Frontal cortex (tissue), 4 donors: ENCODE measurements at places on chromosomes 7 and 10.

GRCh38 chr7:153103202-153103601 lies 343.6 kb downstream of the ACTR3B start:
- DNase-seq: no peak

DNA sequence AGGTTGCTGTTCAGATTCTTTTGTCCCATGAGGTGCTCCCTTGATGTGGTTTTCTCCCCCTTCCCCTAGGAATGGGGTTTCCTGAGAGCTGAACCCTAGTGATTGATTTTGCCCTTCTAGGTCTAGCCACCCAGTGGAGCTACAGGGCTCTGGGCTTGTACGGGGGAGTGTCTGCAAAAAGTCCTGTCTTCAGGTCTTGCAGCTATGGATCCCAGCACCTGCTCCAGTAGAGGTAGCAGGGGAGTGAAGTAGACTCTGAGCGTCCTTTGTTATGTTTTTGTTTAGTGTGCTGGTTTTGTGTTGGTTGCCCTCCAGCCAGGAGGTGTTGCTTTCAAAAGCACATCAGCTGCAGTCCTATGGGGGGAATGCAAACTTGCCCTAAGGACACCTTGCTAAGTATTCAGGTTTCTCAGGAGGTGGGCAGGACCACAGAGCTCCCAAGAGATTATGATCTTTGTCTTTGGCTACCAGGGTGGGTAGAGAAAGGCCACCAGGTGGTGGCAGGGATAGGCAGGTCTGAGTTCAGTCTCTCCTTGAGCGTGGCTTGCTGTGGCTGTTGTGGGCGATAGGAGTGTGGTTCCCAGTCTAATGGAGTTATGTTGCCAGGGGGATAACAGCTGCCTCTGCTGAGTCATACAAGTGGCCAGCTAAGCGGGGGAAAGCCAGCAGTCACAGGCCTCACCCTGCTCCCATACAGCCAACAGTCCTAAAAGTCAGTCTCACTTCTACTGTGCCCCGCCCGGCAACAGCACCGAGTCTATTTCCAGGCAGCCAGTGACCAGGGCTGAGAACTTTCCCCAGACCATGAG lies 92.4 kb upstream of the JCAD start:
- DNase-seq: no peak

- no peak for DNase-seq
These were observed 8.6 kb upstream of the UPF2 start for GRCh38 chr10:12051241-12051640.

DNA sequence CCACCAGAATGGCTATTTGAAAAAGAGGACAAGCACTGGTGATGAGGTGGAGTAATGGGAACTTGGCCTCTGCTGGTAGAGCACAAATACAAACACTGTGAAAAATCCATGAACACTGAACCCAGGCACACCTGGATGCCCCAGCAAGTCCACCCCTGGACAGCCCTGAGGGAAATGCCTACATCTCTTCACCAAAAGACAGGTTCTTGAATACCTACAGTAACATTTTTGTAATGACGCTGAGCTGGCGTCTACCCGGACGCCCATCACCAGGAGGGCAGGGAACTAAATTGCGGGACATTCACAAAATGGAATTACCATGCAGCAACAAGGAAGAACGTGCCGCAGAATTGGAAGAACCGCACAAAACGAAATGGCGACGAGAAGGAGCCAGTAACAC lies 70.5 kb downstream of the GNA12 start:
- DNase-seq: no peak

- DNase-seq: no peak
These were observed 271.6 kb downstream of the CCDC3 start for GRCh38 chr10:12729885-12730284.

DNA sequence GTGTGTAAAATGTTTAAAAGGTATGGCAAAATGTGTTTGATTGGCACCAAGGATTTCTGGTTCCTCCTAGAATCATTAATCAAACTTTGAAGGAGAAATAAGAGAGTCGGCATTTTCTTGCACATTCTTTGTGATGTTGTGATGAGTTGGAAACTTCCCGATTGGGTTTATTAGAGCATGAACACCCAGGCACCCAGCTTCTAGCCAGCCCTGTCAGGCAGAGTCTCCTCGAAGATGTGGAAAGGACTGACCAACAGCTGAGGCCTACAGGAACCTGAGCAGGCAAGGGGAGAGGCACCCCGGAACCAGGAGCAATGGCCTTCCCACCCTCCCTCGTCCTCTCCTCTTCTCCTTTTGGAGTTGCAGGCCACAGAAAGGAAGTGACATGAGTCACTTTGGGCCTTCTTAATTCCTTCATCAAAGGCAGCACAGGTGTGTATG lies 68.7 kb downstream of the EGFR start:
- no peak for DNase-seq

DNA sequence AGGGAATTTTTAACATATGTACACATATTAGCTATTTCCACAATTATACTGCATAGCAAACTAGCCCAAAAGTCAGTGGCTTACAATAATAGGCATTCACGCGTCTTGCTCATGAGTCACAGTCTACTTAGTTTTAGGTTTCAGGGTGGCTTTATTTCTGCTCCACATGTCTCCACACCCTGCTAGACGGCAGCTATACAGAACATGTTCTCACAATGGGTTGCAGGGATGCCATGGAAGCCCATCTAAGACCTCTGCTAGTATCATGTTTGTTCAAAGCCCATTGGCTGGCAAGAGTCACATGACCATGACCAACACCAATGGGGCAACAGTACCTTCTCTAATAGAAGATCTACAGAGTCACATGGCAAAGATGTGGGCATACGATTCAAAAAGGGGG lies 96.3 kb upstream of the NEBL start:
- DNase-seq: no peak

GRCh38 chr7:55527307-55527706 lies 45.0 kb downstream of the VOPP1 start:
- DNase-seq: no peak

GRCh38 chr7:154680894-154681659 lies 321.8 kb downstream of the PAXIP1 start:
- no peak for DNase-seq

GRCh38 chr10:44402465-44403195 lies 17.7 kb upstream of the CXCL12 start:
- DNase-seq: no peak

DNA sequence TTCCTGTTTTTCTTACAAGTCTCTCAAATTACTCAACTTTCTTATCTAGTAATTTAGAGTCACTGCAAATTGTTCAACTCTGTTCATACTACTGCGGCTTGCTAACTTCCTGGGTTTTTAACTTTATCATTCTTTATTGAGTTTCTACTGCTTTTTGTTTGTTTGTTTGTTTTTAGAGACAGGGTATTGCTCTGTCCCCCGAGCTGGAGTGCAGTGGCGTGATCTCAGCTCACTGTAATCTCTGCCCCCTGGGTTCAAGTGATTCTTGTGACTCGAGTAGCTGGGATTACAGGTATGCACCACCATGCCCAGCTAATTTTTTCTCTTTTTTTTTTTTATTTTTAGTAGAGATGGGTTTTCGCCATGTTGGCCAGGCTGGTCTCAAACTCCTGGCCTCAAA lies 182.9 kb downstream of the TSPAN12 start:
- no peak for DNase-seq
